Activated CD4-positive, alpha-beta T cell treated with anti-CD3 and anti-CD28 coated beads, Interleukin-2, amount 50 U/mL, for 48 hours (primary cell): ENCODE measurements at places on chromosomes 11 and 22.

GRCh38 chr11:85855341-85855656 is at the start of gene CCDC83:
Gene CCDC83, plus strand, starts transcription at chr11:85855383. Its CDS starts 9,741 bp downstream, at chr11:85865124.
- DNase-seq: no peak

DNA sequence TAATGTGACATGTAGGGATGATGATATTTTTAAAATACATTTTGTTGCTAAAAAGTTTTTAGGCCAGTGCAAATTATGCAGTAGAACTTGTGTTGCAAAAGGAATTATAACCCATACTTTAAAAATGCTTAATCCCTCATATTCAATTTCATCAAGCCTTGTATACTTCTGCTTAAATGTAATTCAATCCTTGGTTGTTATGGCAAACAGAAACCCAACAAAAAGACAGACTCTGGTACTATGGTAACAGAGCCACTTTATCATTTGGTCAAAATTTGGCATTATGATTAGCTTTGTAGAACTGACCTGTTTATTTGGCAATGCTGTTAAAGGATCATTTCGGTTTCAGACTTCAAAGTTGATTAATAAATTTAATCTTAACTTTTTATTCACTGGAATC is 284.8 kb downstream of the TMEM135 start:
- DNase-seq: no peak

DNA sequence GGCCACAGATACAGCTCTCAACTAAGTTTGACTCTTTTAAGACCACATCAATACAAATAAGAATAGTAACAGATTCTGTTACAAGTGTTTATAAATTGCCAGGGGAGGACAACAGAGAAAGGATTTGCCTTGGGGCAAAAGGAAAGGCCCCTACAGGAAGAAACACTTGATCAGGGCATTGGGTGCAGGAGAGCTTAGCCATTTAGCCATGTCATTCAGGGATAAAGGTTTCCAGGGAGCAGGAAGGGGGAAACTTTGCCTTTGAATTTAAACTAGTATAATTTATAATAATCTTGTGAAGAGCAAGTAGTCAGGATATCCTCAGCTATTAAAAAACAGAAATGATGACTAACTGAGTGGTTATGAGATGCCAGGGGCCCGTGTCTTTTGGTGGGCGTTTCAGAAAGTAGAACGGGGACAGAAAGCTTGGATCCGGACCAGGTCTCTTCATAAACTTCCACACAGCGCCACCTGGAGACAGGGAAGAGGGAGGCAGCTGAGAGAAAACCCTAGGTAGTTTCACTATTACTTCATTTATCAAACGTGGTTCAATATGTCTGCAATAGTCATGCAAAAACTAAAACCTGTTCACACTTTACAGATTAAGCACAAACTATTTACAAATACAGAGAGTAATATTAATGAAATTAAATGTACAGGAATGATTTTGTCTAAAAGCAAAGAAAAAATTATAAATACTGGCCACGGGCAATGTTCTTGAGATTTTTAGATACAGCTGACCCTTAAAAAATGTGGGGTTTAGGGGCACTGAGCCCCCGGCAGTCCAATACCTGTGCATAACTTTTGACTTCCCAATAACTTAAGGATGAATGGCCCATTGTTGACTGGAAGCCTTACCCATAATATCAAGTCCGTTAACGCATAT is 11.0 kb upstream of the SLC5A4 start:
- peak; percentile 80 for DNase-seq

DNA sequence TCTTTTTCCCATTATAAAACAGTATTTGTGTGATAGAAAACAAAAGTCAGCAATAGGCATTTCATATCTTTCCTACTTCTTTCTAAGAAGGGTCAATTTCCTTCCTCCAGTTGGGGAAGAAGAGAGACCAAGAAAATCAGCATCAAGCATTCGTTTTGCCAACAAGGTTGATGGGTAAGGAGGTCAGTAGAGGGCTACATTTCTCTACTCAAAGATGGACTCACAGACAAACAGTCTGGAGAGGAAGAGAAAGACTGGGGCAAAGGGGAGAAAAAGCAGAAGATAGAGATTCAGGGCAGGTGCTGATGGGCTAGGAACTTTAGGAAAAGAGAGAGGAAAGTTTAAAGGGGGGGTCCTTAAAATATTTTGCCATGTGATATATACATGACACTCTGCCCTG is 8.6 kb upstream of the MTNR1B start:
- no peak for DNase-seq

DNA sequence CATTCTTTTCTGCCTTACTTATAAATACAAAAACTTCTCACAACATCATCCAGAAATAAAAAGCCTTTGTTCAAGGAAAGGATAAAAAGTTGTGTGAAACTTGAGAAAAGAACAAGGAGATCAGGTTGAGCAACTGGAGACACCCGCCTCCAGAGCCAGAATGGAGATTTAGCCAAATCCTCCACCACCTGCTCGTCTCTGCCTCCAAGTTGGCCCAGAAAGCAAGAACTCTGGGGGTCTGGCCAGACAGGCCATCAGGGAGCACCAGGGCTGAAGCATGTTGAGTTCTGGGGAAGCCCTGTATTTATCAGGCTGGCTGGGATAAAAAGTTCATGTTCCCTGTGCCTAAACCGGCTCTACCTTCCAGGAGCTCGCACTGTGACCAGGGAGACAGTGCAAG is 14.9 kb downstream of the SMCO4 start:
- no peak for DNase-seq

DNA sequence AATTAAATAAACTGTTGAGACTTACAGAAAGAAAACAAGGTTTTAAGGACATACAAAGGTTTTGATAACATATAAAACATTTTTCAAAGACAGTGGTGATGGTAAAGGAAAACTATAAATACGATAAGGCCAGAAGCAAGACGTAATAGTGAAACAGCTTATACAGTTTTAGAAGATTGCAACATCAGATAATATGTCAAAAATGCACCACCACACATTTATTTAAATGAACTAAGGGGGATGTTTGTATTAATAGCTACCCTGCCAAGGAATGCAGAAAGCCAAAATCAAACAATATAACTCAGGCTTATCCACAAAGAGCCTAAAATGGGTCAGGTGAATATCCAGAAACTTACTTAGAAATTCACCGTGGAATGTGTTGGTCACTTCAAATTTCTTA is 981.6 kb upstream of the FAT3 start:
- no peak for DNase-seq

DNA sequence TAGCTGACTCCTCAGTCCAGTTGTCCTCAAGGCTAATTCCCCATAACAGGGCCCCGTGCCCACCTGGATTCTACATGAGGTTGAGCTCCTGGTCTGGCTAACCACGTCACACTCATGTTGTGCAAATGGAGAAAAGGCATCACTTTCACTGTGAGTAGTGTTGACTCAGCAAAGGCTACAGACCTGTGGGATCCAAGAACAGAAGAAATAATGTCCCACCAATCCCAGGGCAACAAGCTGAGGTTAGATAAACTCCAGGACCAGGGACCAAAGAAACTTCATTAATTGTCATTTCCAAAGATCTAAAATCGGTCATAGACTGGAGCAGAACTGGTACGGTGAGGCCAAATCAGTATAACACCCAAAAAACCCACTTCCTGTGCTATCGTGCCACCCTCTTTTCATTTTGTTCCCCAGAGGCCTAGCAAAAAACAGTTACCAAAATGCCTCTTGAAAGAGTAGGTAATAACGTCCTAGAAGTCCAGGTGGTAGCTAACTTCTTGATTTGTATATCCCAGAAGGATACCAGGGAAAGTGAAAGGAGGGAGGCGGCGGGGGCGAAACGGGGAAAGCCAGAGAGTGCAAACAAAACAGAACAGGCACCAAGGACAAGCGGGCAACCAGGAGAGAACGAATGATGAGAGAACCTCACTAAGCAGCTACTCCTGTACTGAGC is 1.4 kb downstream of the PCSK7 start:
- peak; percentile 71 for DNase-seq

DNA sequence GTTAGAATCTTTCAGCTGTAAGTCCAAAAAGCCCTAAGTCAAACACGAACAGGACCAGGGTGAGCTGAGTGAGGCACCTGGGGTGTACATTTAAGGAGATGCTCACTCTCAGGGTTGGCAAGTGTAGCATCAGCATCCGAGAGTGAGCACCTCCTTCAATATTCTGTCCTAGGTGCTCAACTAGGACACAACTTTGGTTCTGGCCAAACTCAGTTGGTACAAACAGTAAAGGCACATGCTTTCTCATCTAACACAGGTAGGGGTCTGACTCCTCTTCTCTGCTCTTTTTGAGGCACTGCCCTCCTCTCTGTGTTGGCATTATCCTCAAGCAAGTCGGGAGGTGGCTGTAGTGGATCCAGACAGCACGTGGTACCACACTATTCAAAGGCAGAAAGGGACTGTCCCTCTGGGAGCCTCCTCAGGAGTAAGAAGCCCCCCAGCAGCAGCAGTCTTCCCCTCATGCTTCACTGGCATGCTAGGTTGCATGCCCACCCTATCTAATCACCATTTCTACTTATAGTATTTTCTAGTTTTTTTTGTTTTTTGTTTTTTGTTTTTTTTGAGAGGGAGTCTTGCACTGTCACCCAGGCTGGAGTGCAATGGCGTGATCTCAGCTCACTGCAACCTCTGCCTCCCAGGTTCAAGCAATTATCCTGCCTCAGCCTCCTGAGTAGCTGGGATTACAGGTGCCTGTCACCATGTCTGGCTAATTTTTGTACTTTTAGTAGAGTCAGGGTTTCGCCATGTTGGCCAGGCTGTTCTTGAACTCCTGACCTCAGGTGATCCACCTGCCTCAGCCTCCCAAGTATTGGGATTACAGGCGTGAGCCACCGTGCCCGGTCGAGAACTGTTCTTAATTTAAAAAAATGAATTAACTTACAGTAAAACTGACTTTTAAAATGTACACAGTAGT is 14.7 kb upstream of the MAPK1 start:
- DNase-seq: no peak

DNA sequence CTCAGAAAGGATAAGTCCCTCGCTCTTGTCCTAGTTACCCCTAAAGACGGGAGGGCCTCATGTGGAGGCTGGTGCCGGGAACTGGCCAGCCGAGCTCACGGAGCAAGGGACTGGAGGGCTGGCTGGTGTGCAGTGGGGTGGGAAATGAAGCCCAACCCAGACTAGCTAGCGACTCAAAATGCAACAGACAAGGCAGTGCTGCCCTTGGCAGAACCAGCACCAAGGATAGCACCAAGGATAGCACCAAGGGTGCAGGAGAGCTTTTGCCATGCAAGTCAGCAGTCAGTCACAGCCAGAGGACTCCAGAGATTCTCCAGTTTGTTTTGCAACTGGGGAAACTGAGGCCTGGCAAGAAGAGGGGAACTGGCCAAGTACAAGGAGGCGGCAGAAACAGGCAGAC is 6.5 kb upstream of the BATF2 start:
- no peak for DNase-seq

GRCh38 chr11:64065141-64065465 is 29.4 kb downstream of the FLRT1 start:
- no peak for DNase-seq

- DNase-seq: no peak
Measured at GRCh38 chr11:13837286-13837685, 125.2 kb upstream of the SPON1 start.

DNA sequence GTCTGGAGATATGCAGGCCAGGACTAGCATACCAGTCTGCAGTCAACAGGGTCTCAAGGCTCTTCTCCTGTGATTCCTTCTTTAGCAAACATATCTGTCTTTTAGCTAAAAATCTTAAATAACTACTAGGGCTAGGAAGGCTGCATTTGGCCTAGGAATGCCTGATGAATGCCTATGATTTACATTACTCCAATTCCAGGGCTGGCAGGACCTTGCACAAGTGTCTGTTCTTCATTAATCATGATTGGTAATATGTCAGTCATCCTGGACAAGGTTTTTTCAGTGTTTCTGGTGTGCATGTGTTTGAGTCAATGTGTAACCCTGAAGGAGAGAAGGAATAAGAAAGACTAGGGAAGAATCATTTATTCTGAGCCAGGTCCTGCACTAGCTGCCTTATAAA is 280.5 kb upstream of the NARS2 start:
- DNase-seq: no peak

GRCh38 chr11:69125861-69126260 is 29.9 kb upstream of the SMIM38 start:
- DNase-seq: no peak

- no peak for DNase-seq
Measured at GRCh38 chr11:2321311-2321683, 19.5 kb downstream of the TSPAN32 start.

- DNase-seq: no peak
Measured at GRCh38 chr11:60589611-60590010, 74.4 kb downstream of the MS4A13 start.

- no peak for DNase-seq
Measured at GRCh38 chr11:12129227-12129626, 18.8 kb downstream of the MICAL2 start.

GRCh38 chr11:14234446-14234845 is 124.5 kb downstream of the RRAS2 start:
- DNase-seq: no peak

- no peak for DNase-seq
Measured at GRCh38 chr11:111912535-111912934, at the start of gene HSPB2. Gene HSPB2, plus strand, starts transcription at chr11:111912734. Its CDS starts 96 bp downstream, at chr11:111912830.

DNA sequence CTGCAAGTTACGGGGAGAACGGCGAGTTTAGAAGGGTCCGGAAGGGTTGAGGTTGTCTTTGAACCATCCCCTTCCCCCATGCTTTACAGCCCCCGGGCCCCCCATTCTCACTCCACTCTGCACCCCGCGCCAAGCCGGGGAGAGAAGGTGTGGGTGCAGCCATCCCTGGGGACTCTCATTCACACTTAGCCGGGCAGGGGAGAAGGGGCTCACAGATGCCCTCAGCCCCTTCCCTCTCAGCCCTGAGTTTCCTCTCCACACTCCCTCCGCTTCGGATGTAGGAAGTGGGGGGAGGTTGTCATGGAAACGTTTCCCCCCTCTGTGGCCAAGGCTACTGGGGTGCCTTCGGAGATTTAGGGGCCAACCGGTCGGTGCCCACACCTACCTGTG is 334 bp downstream of the CADM1 start:
- DNase-seq: no peak

- DNase-seq: no peak
Measured at GRCh38 chr11:76806608-76807205, 23.6 kb downstream of the TSKU start.

- no peak for DNase-seq
Measured at GRCh38 chr22:24954114-24954463, 1.6 kb downstream of the KIAA1671 start.

GRCh38 chr11:74366576-74366975 is 31.7 kb downstream of the PGM2L1 start:
- DNase-seq: no peak

GRCh38 chr22:46066691-46067090 is 83.6 kb upstream of the PPARA start:
- DNase-seq: no peak

- no peak for DNase-seq
Measured at GRCh38 chr22:47610764-47611163, 848.3 kb downstream of the TBC1D22A start.

GRCh38 chr11:133718238-133718637 is 127.1 kb downstream of the SPATA19 start:
- DNase-seq: no peak

- no peak for DNase-seq
Measured at GRCh38 chr22:32572741-32573500, 98.3 kb downstream of the FBXO7 start.

GRCh38 chr11:67357831-67358670 is 4.7 kb upstream of the POLD4 start:
- no peak for DNase-seq

DNA sequence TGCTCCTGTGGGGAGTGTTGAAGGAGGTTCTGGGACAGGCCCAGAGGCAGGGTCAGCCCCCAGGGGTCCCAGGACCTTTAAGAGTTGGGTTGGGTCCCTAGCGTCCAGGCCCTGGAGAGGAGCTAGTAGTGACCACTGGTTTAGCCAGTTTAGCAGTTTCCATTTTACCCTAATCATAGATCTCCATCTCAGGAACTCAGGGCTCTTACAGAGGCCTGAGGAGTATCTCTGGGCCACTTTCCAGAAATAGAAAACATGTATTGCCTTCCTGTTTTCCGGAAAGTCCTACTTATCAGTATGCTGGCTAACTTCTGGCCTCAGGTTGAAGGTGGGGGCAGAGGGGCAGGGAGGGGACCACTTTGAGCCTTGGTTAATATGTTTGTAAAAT is 13.5 kb downstream of the NCF4 start:
- no peak for DNase-seq
